ENCODE measurements at places on chromosomes 7 and 10. TPM values are rescaled to one million over a fixed set of nuclear protein-coding genes. Genes with fewer than 3 reads are reported as not detected.

- no peak for DNase-seq
Observed at GRCh38 chr7:31991846-31992245, 78.4 kb downstream of the PDE1C start.

GRCh38 chr10:131824371-131825149, 76.2 kb upstream of the PPP2R2D start:
- DNase-seq, result no peak

GRCh38 chr10:44952779-44953231, 6.8 kb upstream of the RASSF4 start:
- DNase-seq, result no peak

- DNase-seq, result no peak
Observed at GRCh38 chr7:36021367-36021766, 131.7 kb upstream of the EEPD1 start.

GRCh38 chr10:110138197-110138812, 69.1 kb upstream of the MXI1 start:
- DNase-seq, result peak; percentile 82

GRCh38 chr10:27297844-27298521, 57.4 kb upstream of the ACBD5 start:
- peak; percentile 19 for DNase-seq

DNA sequence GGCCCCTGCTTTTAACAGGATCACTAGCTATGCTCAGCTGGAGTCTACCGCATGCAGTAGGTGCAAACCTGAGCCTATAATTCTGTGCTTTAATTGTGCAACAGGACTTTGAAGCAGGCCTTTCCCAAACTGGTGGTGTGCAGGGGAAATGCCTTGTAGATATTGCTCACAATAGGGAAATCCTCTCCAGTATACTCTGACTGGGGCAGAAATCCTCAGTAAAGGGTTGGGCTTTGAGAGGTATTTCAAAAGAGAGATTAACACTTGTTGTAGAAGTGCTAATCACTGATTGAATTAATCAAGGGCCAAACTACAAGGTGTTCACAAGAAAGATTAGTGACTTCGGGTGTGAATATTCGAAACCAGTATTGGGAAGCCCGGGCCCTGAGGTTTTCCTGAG, 58.5 kb upstream of the EXOC6 start:
- no peak for DNase-seq

Gene ICA1
- not detected for total RNA-seq

Gene STMP1
- 32.1 TPM for total RNA-seq

DNA sequence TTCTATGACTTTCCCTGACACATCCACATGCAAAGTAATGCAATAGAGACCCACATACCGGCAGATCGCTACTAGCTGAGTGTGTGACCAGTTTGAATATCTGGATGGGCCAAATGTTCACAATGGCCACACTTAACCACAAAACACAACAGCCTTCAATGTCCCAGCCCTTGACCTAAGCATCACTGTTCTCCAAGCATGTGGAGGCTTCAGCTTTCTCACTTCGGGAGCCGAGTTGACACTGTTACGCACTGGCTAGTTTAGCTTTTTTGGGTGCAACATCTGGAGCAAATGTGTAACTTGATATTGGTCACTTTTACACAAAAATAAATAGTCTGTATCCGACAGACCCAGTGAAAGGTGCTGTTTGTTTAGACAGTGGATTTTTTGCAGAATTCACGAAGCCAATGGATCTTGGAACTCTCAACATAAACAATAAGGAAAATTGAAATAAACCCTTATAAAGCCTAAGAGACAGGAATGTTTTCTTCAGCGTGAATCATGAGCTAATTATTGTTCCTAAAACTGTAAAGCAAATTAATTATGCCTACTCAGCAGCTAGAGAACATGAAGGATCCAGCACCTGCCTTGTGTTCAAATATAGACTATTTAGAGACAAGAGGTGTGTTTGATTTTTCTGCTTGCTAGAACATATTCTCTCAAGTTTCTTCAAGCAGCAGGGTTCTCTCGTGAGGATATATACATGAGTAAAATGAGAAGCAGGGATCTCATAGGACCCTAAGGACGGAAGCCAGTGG, 117.6 kb upstream of the JCAD start:
- DNase-seq, result no peak

DNA sequence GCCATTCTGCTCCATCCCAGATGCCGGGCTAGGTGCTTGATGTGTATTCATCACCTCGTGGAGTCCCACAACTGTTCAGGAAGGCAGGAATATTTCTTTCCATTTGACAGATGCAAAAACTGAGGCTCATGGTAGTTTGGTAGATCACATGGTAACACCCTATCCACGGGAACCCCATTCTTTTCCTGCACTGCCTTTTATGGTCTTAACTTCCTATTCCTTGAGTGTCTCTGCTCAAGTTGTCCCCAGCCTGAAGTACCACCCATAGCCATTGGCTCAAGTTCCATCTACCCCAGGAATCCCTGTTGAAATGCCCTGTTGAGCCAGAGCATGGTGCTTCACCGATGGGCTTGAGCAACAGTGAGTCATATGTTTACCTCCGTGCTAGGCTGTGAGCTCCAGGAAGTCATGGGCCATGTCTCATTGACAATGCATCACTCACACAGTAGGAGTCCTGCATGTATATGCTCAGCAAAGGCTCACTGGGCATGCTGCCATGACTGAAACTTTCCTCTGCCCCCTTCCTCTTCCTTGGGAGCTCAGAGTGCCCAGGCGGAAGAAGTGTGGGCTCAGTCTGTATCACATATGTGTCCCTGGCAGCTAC, 71.7 kb upstream of the ADAM12 start:
- peak; percentile 78 for DNase-seq

Gene MRLN
- not detected for total RNA-seq

DNA sequence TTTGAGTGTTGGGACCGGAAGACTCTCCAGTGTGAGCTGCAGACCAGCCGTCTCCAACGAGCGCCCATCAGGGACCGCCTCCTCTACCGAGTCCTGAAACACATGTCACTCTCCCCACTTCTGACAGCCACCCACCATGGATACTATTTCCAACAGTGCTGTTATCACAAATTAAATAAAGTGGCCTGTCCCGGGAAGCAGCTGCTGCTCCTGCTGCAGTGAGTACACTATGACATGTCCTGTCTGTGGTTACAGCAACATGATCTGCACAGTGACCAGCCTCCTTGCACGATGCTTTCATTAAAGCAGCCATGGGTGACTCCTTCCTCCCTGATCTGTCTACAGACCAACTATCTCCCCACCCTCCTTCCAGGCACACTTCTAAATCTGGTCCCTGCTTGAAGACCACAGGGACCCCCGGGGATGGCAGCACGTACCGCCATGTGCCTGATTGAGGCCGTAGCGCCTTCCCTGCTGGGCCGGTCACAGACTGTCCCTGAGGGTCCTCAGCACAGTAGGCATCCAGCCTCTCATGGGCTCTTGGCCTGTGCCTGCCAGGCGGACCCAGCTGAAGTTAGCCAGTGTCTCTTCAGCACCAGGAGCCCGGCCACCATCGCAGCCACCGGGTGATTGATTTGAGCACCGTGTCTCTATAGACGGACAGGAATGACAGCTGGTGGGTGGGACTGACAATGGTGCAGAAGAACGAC, 58.8 kb downstream of the TCERG1L start:
- DNase-seq, result no peak

- DNase-seq, result no peak
Observed at GRCh38 chr10:119351189-119351588, 143.8 kb downstream of the GRK5 start.

- DNase-seq, result no peak
Observed at GRCh38 chr10:12699258-12699700, 302.2 kb downstream of the CCDC3 start.

Gene DYNC1I1
- total RNA-seq, result 3.6 TPM

Gene CAMK2B
- total RNA-seq, result 0.13 TPM

DNA sequence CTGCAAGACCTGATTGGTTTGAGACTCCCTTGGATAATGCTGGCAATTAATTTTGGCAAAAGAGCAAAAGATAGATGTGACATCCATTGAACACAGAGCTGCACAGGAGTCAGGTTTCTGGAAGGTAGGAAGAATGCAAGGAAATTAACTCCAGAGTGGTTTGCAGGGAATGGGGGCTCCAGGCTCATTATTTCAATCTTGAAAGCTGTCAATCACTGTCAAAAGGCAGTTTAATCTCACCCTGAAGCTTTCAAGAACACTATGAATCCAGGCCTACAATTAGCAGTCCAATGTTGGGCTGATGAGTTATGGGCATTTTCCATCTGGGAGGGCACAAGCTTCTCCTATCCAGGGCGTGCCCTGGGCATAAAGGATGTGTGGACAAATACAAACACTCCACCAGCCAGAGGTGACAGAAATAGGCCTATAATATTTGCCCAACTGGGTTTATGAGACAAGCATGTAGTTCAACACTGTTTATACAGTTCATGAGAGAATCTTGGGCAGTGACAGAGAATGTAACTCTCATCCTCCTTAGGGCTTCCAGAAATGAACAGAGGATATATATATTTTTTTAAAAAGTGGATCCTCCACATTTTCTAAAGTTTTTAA, 80.5 kb downstream of the KCNMA1 start:
- no peak for DNase-seq

- peak; percentile 77 for DNase-seq
Observed at GRCh38 chr7:22001345-22002004, 55.8 kb upstream of the CDCA7L start.

GRCh38 chr10:88239212-88239611, 343.9 kb downstream of the RNLS start:
- DNase-seq, result no peak

- no peak for DNase-seq
Observed at GRCh38 chr7:20030417-20030816, 186.8 kb downstream of the MACC1 start.

Gene SEMA4G
- 9.2 TPM for total RNA-seq

Gene CALML5
- total RNA-seq, result not detected

GRCh38 chr7:43099750-43100149, 12.7 kb upstream of the HECW1 start:
- DNase-seq, result no peak

Gene PRLHR
- total RNA-seq, result not detected
